ENCODE measurements at places on chromosomes 3 and 15. TPM values are rescaled to one million over a fixed set of nuclear protein-coding genes. Genes with fewer than 3 reads are reported as not detected.
A peak's percentile ranks its signal among the peaks of the same experiment; 100 is the strongest.

The SENP2 gene
- total RNA-seq: 28.8 TPM

The RETNLB gene
- total RNA-seq: not detected

The IFRD2 gene
- 103 TPM for total RNA-seq

The MUC20 gene
- total RNA-seq: 0.85 TPM

The FEZF2 gene
- total RNA-seq: not detected

The FAH gene
- 71.6 TPM for total RNA-seq

The LYZL4 gene
- not detected for total RNA-seq

The CCR3 gene
- 2.0 TPM for total RNA-seq

The RAF1 gene
- 96.8 TPM for total RNA-seq

The LRRC34 gene
- 9.6 TPM for total RNA-seq

The MOBP gene
- not detected for total RNA-seq

The TOP2B gene
- total RNA-seq: 128 TPM

The DLEC1 gene
- total RNA-seq: 0.26 TPM

The NME9 gene
- not detected for total RNA-seq

The WDR49 gene
- total RNA-seq: not detected

GRCh38 chr15:35743321-35743720, 197.4 kb upstream of the DPH6 start:
- H3K27me3 ChIP-seq: no peaks in the 10 kb centered on the region
- H3K27ac ChIP-seq: no peak overlapping the region
- H3K36me3 ChIP-seq: no peaks in the 10 kb centered on the region
- no peak overlapping the region for H3K4me3 ChIP-seq
- no peak for DNase-seq

DNA sequence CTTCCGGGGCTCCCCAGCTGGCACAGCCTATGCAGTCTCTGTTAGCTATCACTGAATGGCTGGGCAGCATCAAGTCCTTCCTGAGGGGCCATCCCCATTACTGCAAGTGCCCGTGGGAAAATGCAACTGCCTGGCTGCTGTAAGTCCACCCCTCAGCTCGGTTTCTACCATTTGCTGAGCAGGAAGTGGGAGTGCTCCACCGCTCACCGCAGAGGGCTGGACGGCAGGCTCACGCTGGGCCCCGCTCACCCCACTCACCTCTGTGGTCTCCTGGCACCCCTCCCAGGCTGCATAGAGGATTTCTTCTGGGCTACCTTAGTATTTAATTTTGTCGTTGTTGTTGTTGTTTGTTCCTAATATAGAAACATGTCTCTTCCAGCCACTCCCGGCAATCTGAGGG, 270.2 kb downstream of the PLCL2 start:
- H3K27me3 ChIP-seq: no peaks in the 10 kb centered on the region
- H3K4me1 ChIP-seq: peaks cover 74% of the 10 kb centered on the region
- peak overlapping the region; percentile 78 for H3K27ac ChIP-seq

DNA sequence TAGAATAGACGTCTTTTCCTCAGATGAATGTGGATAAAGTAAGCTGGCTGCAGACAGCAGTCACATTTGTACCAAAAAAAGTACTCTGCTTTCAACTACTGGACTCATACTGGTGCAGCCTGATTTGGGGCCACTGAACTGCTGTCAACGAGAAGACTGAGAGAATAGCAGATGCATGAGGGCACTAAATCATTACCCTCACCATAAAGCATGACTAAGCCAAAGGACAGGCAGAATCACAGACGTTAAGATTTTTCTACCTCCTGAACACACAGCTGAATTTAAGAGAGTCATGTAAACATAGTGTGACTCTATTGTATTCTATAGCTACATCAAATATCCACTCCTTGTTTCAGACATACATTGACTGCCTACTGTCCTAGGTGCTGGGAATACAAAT, 67.8 kb upstream of the CDAN1 start:
- no peaks in the 10 kb centered on the region for H3K4me1 ChIP-seq
- H3K27me3 ChIP-seq: no peaks in the 10 kb centered on the region
- no peaks in the 10 kb centered on the region for H3K36me3 ChIP-seq
- no peak for DNase-seq

- peaks cover 2% of the 10 kb centered on the region for H3K4me1 ChIP-seq
- H3K27me3 ChIP-seq: peaks cover 5% of the 10 kb centered on the region
- no peaks in the 10 kb centered on the region for H3K36me3 ChIP-seq
- H3K27ac ChIP-seq: no peak overlapping the region
- DNase-seq: no peak
These were observed 15.3 kb downstream of the CHDH start for GRCh38 chr3:53830944-53831343.

- no peak overlapping the region for H3K4me3 ChIP-seq
- H3K27me3 ChIP-seq: no peaks in the 10 kb centered on the region
- DNase-seq: no peak
- H3K4me1 ChIP-seq: no peaks in the 10 kb centered on the region
- H3K36me3 ChIP-seq: no peaks in the 10 kb centered on the region
These were observed 252.3 kb downstream of the OCA2 start for GRCh38 chr15:27846722-27847395.

GRCh38 chr3:59265566-59265965, 215.7 kb upstream of the CFAP20DC start:
- H3K27me3 ChIP-seq: no peaks in the 10 kb centered on the region
- H3K27ac ChIP-seq: no peak overlapping the region
- H3K36me3 ChIP-seq: peaks cover 2% of the 10 kb centered on the region
- H3K4me1 ChIP-seq: no peaks in the 10 kb centered on the region
- DNase-seq: no peak

DNA sequence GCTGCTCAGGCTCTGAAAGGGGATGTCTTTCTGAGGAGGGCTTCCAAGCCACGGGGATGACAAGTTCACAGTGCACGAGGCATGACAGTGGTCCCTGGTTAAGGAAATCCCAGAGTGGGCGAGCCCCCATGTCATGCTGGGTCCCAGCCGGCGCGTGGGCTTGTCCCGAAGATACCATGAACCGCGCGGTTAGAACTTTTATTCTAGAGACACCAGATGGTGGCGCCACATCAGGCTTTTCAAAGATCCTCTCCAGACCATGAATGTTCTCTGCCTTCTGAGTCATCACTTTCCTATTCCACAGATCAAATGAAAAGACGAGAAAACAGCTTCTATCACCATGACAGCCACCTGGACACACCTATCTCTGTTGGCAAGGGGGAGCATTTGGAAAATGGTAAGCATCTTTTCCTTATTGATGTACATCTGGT, 227.8 kb upstream of the LYSMD4 start:
- peaks cover 10% of the 10 kb centered on the region for H3K27me3 ChIP-seq
- H3K27ac ChIP-seq: no peak overlapping the region
- H3K36me3 ChIP-seq: no peaks in the 10 kb centered on the region
- peak; percentile 40 for DNase-seq
- no peak overlapping the region for H3K4me3 ChIP-seq

- H3K4me3 ChIP-seq: no peak overlapping the region
- H3K4me1 ChIP-seq: peaks cover 6% of the 10 kb centered on the region
- H3K27ac ChIP-seq: no peak overlapping the region
These were observed 352.5 kb downstream of the LPP start for GRCh38 chr3:188506446-188506845.

- DNase-seq: no peak
- H3K4me3 ChIP-seq: no peak overlapping the region
- H3K27ac ChIP-seq: no peak overlapping the region
- no peaks in the 10 kb centered on the region for H3K4me1 ChIP-seq
- H3K36me3 ChIP-seq: no peaks in the 10 kb centered on the region
- peaks cover 11% of the 10 kb centered on the region for H3K27me3 ChIP-seq
These were observed 235.4 kb downstream of the XXYLT1 start for GRCh38 chr3:195035345-195036202.

DNA sequence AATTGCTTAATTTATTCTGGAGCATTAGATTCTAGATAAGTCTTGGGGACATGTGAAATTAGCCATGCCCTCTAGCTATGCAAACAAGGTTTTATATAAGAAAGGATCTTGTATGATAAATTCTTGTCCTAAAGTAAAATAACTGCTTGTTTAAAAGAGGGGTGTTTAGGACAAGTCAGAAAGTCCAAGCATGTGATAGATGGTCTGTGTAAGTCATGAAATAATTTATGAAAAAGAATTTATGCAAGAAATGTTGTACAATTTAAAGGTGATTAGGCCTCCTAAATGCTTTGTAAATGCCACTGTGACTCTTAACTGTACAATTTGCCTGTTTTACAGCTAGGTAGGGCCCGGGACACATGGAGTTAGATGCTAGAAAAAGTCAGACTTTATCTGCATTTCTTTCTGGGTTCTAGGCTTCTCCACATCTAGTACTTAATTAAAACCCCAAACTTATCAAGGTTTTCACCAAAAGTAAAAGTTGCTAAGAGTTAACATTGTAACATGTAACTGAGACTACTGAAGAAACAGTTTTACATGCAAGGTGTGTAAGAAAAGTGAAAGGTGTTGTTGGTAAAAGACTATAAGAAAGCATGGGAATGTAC, 13.2 kb downstream of the LINS1 start:
- H3K4me3 ChIP-seq: no peak overlapping the region
- no peak for DNase-seq
- no peak overlapping the region for H3K27ac ChIP-seq
- H3K36me3 ChIP-seq: peaks cover 76% of the 10 kb centered on the region

- H3K4me1 ChIP-seq: no peaks in the 10 kb centered on the region
- H3K27me3 ChIP-seq: no peaks in the 10 kb centered on the region
- no peak overlapping the region for H3K27ac ChIP-seq
- no peak overlapping the region for H3K4me3 ChIP-seq
- H3K36me3 ChIP-seq: no peaks in the 10 kb centered on the region
These were observed 26.3 kb downstream of the DPH6 start for GRCh38 chr15:35519541-35520149.

DNA sequence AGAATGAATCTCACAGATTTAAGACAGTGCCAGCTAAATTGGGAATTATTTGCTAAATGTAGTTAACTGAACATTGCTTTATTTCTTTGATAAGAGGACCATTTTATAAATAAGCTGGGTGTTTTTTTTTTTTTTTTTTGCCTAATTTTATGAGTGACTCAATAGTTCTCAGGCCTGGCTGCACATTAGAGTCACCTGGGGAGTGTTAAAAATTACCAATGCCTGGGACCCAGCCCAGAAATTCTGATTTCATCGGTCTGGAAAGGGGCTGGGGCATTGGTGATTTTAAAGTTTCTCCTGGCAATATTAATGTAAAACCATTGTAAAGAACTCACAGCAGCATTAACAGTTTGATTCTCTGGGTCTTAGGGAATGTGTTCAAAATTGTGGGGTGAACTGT, 51.2 kb upstream of the PHLDB2 start:
- H3K27ac ChIP-seq: no peak overlapping the region
- no peak overlapping the region for H3K4me3 ChIP-seq
- no peaks in the 10 kb centered on the region for H3K36me3 ChIP-seq
- H3K4me1 ChIP-seq: peaks cover 3% of the 10 kb centered on the region

GRCh38 chr3:187978433-187979011, 175.4 kb upstream of the LPP start:
- H3K4me3 ChIP-seq: no peak overlapping the region
- H3K27me3 ChIP-seq: no peaks in the 10 kb centered on the region
- no peak for DNase-seq
- H3K27ac ChIP-seq: no peak overlapping the region
- H3K36me3 ChIP-seq: peaks cover 10% of the 10 kb centered on the region

- no peak overlapping the region for H3K27ac ChIP-seq
- no peaks in the 10 kb centered on the region for H3K4me1 ChIP-seq
- DNase-seq: no peak
- peaks cover 18% of the 10 kb centered on the region for H3K36me3 ChIP-seq
- H3K27me3 ChIP-seq: no peaks in the 10 kb centered on the region
These were observed 44.8 kb downstream of the MESD start for GRCh38 chr15:80944818-80945217.

DNA sequence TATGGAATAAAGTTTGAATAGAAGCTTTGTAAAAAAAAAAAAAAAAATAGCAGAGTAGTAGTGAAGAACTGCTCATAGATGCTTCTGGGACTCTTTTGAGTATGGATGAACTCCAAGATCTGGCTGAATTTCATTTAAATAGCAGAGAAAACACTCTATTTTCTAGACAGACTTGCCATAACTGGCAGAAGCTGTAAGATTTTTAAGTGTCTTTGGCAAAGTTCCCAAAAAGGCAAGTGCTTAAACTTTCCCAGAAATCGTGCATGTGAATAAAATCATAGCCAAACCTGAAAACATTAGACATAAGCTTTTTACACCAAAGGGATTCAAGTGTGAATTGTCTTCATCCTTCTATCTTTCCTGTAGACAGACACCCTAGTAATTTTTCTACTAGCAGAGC, 110.3 kb upstream of the MITF start:
- H3K27ac ChIP-seq: no peak overlapping the region
- H3K36me3 ChIP-seq: no peaks in the 10 kb centered on the region
- H3K4me3 ChIP-seq: no peak overlapping the region
- no peaks in the 10 kb centered on the region for H3K4me1 ChIP-seq

DNA sequence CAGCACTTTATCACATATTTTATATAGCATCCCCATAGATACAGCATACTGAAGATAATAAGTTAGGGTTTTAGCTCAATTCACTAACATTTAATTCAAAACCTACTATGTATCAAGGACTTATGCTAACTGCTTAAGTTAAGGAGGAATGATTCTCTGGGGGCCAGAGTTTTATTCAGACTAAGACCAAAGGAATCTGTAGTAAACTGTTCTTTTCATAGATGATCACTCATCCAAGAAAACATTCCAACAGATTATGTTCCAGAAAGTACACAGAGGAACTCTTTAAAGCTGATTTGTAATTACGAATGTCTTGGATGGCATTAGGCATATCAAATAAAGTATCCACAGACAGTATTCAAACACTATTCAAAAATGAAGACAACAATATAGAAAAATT, 226.4 kb downstream of the SCAPER start:
- DNase-seq: no peak
- H3K4me1 ChIP-seq: no peaks in the 10 kb centered on the region
- no peak overlapping the region for H3K27ac ChIP-seq
- no peaks in the 10 kb centered on the region for H3K27me3 ChIP-seq
- H3K36me3 ChIP-seq: peaks cover 4% of the 10 kb centered on the region

- H3K27me3 ChIP-seq: no peaks in the 10 kb centered on the region
- peaks cover 73% of the 10 kb centered on the region for H3K4me1 ChIP-seq
- no peak for DNase-seq
- H3K4me3 ChIP-seq: no peak overlapping the region
These were observed 22.4 kb downstream of the GYG1 start for GRCh38 chr3:149013726-149014125.

Measured in activated CD8-positive, alpha-beta memory T cell treated with anti-CD3 and anti-CD28 coated beads, Interleukin-2, amount 10 ng/mL, durations not matched to agents 7 days and 5 days (primary cell).